ENCODE measurements at places on chromosomes 7 and 10. TPM values are rescaled to one million over a fixed set of nuclear protein-coding genes. Genes with fewer than 3 reads are reported as not detected.
A peak's percentile ranks its signal among the peaks of the same experiment; 100 is the strongest.

Gene PAX4
- polyA plus RNA-seq = not detected

Gene MRC1
- polyA plus RNA-seq = 11.3 TPM

DNA sequence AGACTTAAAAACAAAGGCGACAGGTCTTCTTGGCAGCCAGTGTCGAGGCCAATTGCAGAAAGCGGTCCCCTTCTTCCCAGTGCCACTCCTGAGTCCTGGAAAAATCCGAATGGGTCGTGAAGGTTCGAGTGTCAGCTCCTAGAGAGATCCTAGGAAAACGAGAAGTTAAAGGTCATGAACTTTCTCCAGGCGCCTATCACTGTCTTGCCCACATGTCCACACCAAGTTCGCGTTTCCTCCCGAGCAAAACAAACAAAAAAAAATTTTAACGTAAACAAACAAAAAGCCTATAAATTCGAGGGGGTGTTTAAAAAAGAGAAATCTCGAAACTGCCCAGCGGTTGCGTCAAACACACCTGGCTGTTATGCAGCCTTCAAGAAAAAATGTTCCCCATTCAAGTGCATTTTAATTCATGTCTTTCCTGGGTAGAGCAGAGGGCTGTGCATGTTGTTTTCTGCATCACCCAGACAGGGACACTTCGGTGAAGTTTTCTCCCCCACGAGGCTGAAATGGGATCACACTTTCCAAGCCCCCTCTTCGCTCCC is 1.5 kb downstream of the ARHGAP21 start:
- DNase-seq = peak; percentile 23

GRCh38 chr10:21130683-21131442 is 233.8 kb upstream of the NEBL start:
- DNase-seq = no peak

GRCh38 chr7:143900230-143900766 is 1.7 kb downstream of the TCAF1 start:
- no peak for DNase-seq

- DNase-seq = no peak
Measured at GRCh38 chr10:76023007-76023406, 591.6 kb downstream of the LRMDA start.

DNA sequence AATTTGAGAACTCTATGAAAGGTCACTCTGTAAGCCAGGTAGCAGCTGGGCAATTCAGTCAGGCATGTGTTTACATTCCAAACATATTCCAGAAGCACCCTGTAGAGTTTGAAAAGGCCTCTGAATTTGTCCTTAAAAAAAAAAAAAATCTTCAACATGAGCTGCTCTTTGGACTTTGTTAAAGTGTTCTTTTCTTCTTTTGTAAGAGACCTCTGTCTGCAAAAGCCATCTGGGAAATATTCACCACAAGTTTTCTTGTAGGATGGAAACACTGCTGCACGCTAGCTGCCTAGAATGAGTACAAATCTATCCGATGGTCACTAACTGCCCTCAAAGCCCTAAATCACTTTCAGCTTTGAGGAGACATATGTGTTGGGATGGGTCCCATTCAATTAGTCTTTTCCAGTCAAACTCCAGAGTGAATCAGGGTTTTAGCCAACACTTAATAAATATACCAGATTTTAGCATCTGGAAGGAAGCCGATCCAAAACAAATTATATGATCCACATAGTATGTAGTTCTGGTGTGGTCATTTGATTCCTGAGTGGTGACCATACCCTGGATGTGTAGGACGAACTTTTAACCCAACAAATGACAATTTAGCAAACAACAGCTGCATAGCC is 85.9 kb downstream of the CD36 start:
- DNase-seq = peak; percentile 69

- DNase-seq = no peak
Measured at GRCh38 chr10:17712717-17713471, 39.1 kb upstream of the TMEM236 start.
